ENCODE measurements at places on chromosomes 6 and 20.

DNA sequence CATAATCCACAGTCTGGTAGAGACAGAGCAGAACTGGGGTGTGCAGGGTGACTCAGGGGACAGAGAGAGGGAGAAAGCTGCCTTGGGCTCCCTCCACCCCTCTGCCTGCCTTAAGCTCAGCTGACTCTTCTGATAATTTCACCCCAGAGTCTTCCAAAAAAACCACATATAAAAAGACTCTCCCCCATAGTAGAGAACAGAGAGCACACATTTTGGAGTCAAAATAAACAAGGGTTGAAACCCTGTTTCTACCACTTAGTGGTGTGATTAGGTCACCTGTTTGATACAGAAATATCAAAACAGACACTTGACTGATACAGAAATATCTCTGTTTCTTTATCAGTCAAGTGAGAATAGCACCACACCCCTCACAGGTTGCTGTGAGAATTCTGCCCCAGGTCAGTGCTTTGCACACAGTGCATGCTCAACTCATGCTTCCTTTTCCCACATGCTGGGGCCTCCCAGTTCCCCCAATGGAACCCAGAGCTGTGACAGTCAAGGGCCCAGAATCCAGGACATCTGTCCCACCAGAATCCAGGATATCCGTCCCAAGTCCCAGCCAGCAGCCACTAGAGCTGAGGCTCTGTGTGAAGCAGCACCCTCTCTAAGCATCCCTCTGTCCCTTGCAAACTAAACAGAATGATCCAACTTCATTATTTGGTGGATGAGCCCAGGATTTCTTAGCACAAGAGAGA, 1.2 kb downstream of the TREML2 start:
- no peak for DNase-seq

DNA sequence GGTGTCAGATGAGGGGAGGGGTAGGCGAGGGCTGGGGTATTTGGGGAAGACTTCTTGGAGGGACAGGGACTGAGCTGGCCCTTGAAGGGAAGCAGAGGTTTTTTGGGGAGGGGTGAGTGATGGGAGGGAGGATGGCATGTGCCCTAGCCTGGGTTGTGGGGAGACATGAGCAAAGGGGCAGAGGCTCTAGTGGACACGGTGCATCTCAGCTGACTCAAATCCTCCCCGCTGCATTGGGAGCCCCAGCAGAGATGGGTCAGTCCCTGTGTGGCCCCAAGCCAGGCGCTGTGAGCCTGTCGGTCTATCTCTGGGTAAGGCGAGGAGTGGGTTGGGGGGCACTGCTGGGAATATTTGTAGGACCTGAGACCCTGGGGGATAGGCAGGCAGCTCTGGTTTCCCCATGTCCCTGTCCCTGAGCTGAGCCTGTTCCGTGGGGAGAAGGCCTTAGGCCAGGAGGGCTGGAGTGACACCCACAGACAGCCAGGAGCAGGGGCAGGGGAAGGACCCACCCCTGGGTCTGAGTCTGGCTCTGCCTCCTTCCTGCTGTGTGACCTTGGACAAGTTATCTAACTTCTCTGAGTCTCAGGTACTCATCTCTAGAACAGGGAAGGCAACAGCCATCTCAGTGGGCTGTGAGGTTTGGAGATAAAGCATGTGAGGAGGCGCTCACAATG, 36.0 kb downstream of the SPDEF start:
- DNase-seq: no peak

DNA sequence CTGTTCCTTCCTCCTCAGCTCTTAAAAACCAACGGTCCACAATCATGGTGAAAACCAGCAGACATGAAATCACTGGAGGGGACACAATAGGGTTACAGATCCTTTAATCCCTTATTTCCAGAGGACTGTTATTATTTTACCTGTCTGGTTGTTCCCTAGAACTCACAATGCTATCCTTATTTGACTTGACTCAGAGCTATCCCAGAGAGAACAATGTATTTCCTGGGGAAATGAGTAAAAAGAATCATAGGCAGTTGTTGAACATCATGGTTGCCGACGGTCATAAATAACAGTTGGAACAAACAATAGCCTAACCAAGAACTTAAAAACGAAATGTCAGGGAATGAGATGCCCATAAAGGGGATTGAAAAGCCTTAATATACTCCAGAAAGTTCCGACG, 9.3 kb downstream of the OR2H1 start:
- DNase-seq: no peak

GRCh38 chr6:157089258-157089657, 234.1 kb downstream of the TMEM242 start:
- no peak for DNase-seq

DNA sequence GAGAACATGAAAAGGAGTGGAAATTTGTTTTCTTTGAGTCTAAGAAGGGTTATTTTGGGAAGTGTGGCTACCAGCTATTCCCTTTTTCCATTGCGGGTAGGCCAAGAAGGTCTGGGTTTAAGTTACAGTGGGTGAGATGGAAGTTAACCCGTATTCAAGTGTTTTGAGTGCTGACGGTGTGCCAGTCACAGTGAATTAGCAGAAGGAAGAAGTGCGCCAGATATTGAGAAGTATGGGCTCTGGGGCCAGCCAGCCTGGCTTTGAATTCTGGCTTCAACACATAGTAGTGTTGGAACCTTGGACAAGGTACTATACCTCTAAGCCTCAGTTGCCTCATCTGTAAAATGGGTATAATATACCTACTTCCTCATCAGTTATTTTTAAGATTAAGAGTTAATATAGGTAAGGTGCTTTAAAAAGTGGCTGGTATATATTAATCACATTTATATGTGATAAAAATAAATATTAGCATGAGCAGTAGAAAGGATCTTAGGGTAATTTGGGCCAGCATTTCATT, 16.3 kb downstream of the ZNF76 start:
- DNase-seq: no peak

Data from stimulated activated CD4-positive, alpha-beta T cell treated with anti-CD3 and anti-CD28 coated beads, Interleukin-1b, Interleukin-23, amount 100 ng/mL, for 4 hours (primary cell).